ENCODE measurements at places on chromosomes 5 and 9.

GRCh38 chr9:19533373-19533772 is 124.6 kb downstream of the ACER2 start:
- no peak for DNase-seq

GRCh38 chr5:116404792-116405191 is 169.8 kb downstream of the SEMA6A start:
- no peak for DNase-seq

DNA sequence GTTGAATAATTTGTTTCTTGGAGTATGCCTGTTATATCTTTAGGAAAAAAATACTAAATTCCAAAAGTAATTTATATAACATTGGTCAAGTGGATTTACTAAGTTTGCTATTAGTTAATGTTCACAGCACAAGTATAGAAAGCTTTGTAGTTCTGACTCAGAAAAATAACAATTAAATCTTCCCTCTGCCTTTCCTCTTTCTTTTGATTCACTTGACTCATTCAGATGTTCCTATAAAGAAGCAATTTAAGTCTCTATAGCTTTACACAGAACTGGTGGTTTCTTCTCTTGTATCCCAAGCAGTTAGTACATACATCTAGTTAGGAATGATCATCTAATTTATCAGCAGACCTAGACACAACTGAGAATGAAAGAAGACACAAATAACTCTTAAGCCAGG is 4.5 kb upstream of the CDC42SE2 start:
- no peak for DNase-seq

GRCh38 chr5:32519508-32519907 is 65.8 kb upstream of the SUB1 start:
- DNase-seq, result no peak

DNA sequence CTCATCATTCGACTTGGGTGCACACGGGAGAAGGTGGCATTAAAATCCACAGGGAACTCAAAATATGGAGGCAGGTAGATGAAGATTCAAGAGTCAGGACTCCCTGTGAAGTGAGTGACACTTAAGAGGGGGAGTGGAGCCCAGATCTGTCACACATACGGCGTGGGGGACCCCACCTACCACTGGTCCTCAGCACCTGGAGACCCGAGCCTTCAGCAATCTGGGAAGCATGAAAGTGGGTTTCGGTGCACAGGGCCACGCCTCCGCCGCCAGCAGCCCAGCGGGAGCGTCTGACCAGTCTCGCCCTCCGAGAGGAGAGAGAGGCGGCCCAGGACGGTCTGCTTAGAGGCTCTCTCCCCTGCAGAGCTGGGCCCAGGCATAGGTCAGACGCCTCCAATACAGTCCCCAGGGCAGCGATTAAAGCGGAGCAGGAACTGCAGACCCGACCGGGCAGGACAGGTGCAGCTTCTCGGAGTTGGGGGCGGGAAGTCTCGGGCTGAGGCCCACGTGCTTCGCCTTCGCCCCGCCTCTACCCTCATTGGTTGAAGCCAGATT is 639 bp upstream of the SLC2A8 start:
- no peak for DNase-seq

GRCh38 chr5:35813521-35813920 is 43.2 kb upstream of the IL7R start:
- no peak for DNase-seq

- no peak for DNase-seq
Measured at GRCh38 chr9:128916204-128916603, 4.6 kb upstream of the PHYHD1 start.

DNA sequence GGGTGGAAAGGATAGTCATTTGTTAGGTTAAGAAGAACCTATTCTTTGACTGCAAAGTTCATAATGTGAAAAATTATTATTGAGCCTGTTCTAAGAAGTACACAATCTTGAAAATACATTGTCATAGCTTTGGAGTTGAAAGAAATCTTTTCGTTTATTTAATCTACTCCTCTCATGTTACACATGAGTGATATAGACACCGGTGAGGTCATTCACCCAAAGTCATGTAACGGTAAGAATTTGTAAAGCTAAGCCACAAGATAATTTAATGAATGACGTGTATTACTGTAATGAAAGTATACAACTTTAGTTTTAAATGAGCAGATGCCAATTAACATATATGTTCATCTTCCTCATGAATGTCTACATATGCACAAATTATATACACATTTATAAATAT is 284.1 kb upstream of the PDE4D start:
- no peak for DNase-seq

- no peak for DNase-seq
Measured at GRCh38 chr5:152106571-152106970, 181.9 kb upstream of the GLRA1 start.

DNA sequence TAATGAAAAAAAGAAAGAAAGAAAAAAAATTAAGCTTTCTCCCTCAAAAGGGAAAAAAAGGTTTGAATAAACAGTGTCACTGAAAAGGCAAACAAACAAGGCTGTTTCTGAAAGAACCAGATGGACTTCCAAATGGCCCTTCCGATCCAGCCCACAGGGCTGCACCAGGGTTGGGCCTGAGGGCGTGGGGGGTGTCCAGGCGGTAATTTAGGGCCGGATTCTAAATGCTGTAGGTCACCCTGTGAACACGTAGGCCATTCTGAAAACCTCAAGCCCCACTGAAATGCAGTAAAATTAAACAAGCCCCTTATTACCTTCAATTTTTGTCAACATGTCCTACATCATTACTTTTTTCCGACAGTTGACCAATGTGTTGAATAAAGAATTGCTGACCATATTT is 132.1 kb downstream of the HSD17B3 start:
- no peak for DNase-seq

GRCh38 chr5:124583469-124584350 is 162.7 kb downstream of the ZNF608 start:
- peak; percentile 4 for DNase-seq

- no peak for DNase-seq
Measured at GRCh38 chr5:32168460-32169033, 5.6 kb downstream of the GOLPH3 start.

DNA sequence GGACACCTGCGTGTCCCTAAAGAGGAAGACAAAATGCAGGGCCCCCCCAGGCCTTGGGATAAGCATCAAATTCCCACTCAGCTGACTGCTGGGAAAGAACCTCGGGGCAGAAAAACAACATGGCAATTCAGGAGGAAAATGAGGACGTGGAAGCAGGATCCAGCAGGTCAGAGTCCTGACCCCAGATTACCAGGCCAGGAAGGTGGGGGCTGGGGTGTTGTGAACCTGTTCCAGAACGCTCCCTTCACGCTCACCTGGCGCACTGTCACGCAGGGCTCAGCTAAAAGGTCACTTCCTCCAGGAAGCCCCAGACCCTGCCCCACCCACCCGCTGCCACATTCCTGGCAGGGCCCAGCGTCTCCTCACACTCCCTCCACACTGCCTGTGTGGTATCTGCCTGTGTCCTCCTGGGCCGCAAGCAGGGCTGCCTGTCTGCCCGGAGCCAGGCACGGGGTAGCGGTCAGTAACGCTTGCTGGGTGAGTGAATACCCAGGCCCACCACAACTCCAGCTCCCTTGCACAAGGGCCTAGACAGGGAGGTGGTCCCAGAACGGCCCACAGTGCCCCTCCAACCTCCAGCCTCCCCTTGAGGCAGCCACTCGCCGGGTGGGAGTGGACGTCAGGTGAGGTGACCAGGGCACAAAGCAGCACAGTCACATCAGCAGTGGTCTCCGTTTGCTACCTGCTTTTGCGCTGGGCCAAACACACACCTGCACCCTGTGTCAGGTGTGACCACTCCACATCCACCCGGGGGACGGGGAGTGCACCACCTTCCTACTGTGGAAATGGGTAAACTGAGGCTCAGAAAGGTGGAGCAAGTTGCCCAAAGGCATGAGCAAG is 18.1 kb downstream of the VAV2 start:
- DNase-seq, result no peak

DNA sequence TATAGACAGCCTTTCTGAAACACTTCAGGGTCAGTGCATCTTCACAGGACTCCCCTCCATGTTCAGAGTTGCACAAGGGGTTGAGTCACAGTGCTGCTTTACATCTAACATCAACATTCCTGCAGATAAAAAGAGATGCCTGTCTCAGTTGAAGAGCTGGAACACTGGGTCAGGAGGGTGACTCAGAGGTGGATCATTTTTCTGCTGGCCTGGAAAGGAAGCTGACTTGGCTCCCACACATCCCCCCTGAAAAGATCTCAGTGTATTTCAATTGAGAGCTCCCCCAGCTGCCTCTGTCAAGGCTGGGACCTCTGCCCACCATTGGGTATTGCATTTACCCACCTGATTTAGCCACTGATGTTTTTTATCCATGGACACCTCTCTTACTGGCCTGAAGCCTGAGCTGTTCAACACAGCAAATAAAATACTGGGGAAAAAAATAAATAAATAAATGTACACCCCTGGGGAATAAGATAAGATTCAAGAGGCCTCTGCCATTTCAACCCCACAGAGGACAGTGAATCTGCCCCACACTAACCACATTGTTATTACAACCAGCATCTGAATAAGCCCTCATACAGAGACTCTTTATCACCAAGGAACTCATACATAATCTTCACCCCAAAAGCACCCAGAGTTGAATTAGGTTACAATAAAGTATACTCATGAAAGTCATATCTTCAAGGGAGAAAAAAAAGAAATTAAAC is 716.4 kb downstream of the SEMA5A start:
- DNase-seq, result no peak

DNA sequence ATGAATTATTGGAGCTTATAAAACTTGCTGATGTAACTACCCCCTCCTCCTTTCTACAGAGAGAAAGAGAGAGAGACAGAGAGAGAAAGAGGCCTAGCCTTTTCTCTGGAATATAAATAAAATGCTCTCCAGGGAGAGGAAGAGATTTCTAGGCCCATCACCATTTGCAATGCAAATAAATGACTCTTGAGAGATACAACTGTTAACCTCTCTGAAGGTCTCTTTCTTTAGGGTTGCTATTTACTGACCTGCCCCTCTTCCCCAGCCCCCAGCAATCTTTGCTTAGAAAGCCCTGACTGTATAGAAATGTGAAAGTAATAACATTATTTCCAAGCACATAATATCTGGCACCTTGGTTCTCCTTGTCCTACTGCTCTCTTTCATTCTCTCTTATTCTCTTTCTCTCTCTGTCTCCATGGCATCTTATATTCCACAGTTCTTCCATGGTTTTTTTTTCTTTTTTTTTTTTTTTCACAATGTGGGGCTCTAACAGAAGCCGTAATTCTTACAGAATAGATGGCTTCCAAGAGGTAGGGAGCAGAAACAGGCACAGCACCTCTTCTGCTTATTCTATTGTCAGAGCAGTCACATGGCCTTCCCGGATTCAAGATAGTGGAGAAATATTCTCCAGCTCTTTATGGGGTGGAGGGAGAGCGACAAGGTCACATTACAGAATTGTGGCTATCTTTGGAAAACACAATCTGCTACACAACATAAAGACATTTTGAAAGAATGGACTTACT is 1087.9 kb upstream of the NUDT12 start:
- DNase-seq, result no peak

DNA sequence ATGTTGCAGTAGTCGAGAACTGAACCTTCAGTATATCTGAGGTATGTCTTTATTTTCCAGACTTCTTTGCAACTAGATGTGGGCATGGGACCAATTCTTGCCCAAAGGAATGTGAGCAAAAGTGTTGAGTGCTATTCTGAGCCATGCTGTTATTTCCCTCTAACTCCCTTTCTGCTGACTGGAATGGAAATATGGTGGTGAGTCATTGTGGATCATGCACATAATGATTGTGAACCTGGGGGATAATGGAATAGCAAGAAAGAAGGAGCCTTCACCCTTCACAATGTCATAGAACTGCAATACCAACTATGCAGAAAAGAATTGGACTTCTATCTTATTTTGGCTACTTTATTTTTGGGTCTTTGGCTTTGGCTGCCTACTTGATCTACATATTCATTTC is 10.3 kb upstream of the DOCK2 start:
- no peak for DNase-seq

DNA sequence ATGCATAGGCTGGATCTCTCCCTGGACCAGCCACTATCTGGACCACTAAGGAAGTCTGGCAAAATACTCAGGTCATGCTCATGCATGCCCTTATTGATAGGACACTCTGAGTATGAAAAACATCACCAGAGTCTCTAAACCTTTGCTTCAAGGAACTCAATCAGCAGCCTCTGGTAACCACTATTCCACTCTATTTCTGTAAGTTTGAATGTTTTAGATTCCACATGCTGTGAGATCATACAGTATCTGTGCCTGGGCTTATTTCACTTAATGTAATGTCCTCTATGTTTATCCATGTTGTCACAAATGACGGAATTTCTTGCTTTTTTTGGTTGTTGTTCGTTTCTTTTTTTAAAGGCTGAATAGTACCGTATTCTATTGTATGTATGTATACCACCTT is 68.3 kb downstream of the TARS1 start:
- DNase-seq, result no peak

Data from stimulated activated CD4-positive, alpha-beta T cell treated with anti-CD3 and anti-CD28 coated beads, Interleukin-12 subunit alpha, Interleukin-12 subunit beta, amount 100 ng/mL, for 4 hours (primary cell).